ENCODE measurements at places on chromosomes 5 and 9. TPM values are rescaled to one million over a fixed set of nuclear protein-coding genes. Genes with fewer than 3 reads are reported as not detected.

IFNA21 gene
- total RNA-seq: not detected

DAPK1 gene
- 3.2 TPM for total RNA-seq

PPIP5K2 gene
- total RNA-seq: 72.4 TPM

BARX1 gene
- total RNA-seq: 0.27 TPM

KLF4 gene
- total RNA-seq: 0.21 TPM

SLC6A19 gene
- total RNA-seq: not detected

SCGB3A2 gene
- not detected for total RNA-seq

ADAMTSL2 gene
- 0.04 TPM for total RNA-seq

INSL6 gene
- not detected for total RNA-seq

NUTM2G gene
- not detected for total RNA-seq

EIF4EBP3 gene
- 14.1 TPM for total RNA-seq

CDO1 gene
- 0.11 TPM for total RNA-seq

KCTD16 gene
- total RNA-seq: 0.04 TPM

CYSRT1 gene
- 0.23 TPM for total RNA-seq

PLPP6 gene
- 5.3 TPM for total RNA-seq

SLIT3 gene
- total RNA-seq: 0.76 TPM

F12 gene
- total RNA-seq: 12.7 TPM

HARS2 gene
- total RNA-seq: 25.8 TPM

All from activated CD8-positive, alpha-beta memory T cell treated with anti-CD3 and anti-CD28 coated beads for 36 hours (primary cell).